ENCODE measurements at places on chromosomes 2 and 18.

DNA sequence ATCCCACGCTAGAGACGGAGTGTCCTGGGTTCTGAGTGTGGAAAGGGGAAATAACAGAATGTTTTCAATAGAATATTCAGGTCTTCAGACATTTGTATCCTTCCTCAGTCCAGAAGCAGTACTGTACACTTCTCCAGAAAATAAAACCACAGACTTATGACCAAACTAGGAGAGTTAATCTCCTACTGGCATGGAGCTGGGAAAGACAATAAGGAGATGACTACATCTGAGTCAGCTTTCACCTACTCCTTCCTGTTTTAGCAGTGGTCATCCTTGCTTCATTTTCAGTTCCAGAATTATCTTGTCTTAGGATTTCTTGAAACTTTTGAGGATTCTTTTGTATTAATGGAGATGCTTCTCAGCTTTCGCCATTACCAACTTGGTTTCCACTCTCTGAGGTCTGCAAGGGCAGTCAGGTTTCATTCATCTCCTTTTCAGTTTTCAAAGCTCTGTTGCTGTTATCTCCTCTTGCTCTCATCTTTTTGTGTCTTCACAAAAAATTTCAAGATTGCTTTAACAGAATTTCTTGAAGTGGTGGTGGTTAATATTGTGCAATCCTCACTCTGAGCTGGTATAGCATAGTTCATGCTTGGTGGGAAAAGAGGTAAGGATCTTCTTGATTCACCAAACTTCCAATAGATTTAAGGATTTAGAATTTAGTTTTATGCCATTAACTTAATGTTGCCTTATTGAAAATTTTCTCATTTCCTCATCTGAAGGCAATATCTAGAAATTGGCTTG lies 23.7 kb upstream of the NR4A2 start:
- DNase-seq, result no peak

DNA sequence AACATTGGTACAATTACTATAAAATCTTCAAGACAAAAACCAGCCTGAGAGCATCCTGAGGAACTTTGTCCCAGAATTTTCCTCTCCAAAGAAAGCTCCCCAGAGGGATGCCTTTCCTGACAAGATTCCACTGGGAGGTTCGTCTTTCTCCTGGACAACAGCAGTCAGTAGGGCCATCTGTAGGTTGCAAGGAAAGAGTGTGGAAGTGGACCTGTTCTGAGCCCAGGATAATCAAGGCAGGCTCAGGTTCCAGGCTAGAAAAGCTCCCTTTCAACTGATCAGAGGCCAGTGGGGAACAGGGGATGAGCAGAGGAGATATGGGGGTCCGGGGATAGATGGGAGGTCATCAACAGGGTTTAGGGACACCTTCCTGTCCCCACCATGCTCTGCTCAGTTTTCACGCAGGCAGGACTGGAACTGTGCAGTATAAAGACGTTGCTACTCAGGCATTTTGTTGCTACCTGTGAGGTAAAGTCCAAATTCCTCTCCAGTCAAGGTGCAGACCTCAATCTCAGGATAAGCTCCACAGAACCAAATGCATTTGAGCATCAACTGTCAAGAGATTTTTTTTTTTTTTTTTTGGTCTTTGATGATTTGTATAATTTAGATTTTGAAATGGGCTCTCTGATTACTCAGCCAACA lies 126.2 kb downstream of the STRN start:
- no peak for DNase-seq

GRCh38 chr18:47151439-47151838 lies 1.1 kb upstream of the HDHD2 start:
- DNase-seq, result no peak

DNA sequence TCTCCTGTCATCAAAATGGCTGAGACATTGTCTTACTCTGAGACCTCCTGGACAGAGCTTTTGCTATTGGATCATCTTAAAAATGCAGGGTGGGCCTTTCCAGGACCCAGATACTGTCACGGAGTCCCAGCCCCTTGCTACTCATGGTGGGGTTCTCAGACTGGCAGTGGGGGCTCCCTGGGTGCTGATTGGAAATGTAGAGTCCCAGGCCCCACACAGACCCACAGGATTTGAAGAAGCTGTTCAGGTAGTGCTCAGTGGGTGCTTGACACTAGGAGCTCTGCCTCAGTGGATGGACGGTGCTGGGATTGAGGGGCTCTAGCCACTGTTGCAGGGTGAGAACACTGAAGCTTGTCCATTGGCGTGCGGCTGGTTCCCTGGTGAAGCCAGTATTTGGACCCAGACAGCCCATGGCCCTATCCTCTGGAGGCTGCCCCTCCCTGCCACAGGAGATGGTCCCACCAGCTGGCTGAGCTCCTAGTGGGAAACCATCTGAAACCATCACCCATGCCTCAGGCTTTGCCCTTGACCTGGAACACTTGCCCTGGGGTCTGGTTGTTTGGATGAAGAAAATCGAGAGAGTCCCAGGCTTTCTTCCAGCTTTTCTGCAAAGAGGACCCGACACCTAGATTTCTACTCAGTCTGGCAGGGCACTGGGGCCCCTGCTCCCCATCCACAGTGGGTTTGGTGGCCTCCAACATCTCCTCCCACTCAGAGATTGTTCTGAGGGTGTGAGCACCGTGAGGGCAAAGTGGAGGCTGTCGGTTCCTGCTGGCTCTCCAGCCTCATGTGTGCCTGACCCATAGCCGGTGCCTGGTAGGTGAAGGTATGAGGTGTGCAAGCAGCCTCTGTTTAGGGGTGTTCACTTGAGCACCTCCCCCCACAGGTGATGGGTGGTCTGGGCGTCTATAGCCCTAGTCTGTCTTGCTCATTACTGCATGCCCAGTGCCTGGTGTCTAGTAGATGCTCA lies 30.1 kb downstream of the MROH2A start:
- DNase-seq, result no peak

- no peak for DNase-seq
These were observed 46.7 kb downstream of the FBXO48 start for GRCh38 chr2:68420254-68420910.

DNA sequence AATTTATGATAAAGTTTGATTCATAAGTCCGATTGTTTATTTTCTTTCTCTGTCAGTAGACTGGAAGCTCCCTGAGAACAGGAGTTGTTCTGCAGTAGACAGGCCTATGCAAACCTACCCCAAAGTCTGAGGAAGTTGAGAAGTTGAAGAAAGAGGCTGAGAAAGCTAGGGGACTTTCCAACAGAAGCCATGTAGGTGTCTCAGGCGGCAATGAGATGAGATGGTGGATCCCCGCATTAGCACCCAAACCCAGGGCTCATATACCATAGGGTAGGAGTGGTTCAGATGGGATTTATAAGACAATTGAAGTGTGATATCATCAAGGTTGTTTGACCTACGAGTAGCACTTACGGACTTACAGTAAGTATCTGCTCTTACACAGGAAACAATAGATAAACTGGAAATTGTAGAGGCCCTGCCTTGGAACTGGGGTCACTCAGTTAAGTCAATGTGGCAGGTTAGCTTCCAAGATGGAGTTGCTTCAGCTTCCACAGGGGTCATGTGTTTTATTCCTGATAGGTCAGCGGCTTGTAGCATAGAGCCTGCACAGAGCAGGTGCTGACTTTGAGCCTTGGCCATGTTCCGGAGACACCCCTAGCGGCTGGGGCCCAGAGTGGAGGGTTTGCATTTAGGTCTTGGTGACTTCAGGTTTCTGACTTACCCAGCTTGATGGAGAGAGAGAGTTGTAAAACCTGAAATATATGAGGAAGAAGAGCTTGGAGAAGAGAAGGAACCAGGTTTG lies 2.3 kb upstream of the PSD4 start:
- no peak for DNase-seq

DNA sequence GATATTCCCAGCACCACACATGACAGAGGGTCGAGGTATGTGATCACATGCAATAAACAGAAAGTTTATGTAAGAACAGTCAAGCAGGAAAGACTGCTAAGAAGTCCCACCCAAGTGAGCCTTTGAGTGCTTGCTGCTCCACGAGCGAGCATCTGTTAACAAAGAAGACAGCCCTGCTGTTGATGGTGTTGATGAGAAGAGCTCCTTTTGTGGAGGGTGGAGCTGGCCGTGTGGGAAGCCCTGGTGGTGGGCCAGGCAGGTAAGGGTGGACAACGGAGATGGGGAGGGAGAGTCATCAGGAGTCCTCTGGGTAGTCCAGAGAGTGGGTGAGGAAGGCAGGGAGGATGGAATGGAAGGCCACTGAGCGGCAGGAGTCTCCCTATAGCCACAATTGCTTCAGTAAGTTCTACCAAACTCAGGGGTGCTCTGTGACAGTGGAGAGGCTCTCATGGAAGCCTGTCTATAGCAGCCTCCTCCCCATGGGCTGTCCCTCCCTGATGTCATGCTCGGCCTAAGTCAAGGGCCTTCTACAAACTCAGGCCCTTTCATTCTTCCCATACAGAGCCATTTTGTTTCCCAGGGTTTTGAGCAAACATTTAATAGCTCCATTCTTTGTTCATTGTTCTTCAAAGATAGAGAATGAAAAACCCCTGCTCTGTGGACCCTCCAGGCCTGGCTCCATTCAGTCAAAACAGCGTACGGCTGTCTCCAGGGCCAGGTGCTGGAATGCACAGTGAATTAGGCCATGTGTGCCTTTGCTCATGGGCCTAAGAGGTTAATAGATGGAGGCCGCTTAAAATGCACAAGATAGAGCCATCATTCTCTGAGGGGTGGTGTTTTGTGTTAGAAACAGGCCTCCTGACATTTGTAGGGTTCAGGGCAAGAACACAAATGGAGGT lies 494.2 kb upstream of the RAB6C start:
- no peak for DNase-seq

DNA sequence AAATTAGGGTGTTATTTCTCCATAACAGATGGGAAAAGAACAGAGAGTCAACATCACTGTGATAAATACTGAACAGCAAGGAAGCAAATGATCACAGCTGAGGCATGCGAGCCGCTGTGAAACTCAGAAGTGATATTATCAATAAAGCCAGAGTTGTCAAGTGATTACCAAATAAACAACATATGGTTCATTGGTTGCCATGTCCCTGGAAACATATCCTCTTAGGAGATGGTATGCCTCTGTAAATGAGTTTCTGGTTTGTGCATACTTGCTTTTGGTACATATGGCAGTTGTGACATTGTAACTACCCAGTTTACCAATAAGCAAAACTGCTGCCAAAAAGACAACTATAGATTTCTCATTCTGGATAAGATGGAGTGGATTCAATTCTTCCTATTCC lies 23.8 kb downstream of the RAPGEF4 start:
- no peak for DNase-seq
